Kidney (tissue), 22 donors: ENCODE measurements at places on chromosomes 5 and 9. TPM values are rescaled to one million over a fixed set of nuclear protein-coding genes. Genes with fewer than 3 reads are reported as not detected.

CCDC192 gene
- total RNA-seq = not detected

- no peak overlapping the region for H3K4me3 ChIP-seq
- H3K27ac ChIP-seq = no peak overlapping the region
- no peak for DNase-seq
These were observed 173.1 kb downstream of the CCDC171 start for GRCh38 chr9:15725953-15726352.

DNA sequence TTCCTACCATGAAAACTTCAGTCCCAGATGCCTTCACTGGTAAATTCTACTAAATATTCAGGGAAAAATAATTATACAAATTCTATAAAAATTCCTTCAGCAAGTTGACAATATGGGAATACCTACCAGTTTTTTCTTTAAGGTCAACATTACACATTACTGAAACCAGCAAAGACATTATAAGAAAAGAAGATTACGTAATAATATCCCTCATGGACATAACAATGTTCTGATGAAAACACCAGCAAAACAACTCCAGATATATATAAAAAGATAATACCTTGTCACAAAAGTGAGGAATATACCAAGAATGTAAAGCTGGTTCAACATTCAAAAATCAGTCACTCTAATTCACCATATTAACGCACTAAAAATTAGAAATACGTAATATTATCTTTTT, 507.9 kb downstream of the DMRTA1 start:
- no peak overlapping the region for H3K4me3 ChIP-seq
- no peaks in the 10 kb centered on the region for H3K4me1 ChIP-seq
- no peaks in the 10 kb centered on the region for H3K27me3 ChIP-seq
- H3K27ac ChIP-seq = no peak overlapping the region
- DNase-seq = no peak
- no peaks in the 10 kb centered on the region for H3K36me3 ChIP-seq

DNA sequence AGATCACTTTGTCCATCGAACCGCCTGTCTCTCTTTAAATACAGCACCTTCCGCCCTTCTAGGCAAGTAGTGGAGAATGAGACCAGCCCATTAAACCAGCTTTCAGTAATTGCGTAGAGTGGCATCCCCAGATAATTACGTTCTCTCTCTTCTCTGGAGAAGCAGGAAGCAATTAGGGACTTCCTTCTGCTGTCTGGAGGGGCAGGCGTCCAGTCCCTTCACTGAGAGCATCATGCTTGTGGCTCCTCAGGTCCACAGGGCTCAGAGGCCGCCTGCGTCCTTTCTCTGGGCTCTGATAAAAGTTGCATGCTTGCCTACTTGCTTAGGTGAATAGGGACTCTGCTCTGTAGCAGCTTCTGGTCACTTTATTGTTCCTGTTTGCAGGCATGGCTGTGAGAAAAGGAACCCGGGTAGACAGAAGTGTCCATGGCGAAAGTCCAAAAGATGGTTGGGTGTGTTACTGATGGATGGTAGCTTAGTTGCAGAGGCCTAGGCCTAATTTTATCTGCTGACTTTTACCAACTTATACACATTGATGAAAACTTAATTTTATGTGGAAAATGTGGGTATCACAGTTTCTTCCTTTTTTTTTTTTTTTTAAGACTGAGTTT, 299.1 kb upstream of the PANK3 start:
- no peak for DNase-seq
- H3K27ac ChIP-seq = no peak overlapping the region
- no peaks in the 10 kb centered on the region for H3K4me1 ChIP-seq
- H3K4me3 ChIP-seq = no peak overlapping the region

GRCh38 chr5:133154274-133155075, 102.7 kb downstream of the HSPA4 start:
- no peak overlapping the region for H3K27ac ChIP-seq
- H3K4me3 ChIP-seq = no peak overlapping the region
- no peak for DNase-seq
- H3K36me3 ChIP-seq = no peaks in the 10 kb centered on the region
- H3K4me1 ChIP-seq = no peaks in the 10 kb centered on the region

- no peaks in the 10 kb centered on the region for H3K4me1 ChIP-seq
- no peaks in the 10 kb centered on the region for H3K27me3 ChIP-seq
- H3K27ac ChIP-seq = no peak overlapping the region
- H3K4me3 ChIP-seq = no peak overlapping the region
- DNase-seq = no peak
- H3K36me3 ChIP-seq = no peaks in the 10 kb centered on the region
These were observed 196.4 kb upstream of the PTGER4 start for GRCh38 chr5:40483316-40483715.

DNA sequence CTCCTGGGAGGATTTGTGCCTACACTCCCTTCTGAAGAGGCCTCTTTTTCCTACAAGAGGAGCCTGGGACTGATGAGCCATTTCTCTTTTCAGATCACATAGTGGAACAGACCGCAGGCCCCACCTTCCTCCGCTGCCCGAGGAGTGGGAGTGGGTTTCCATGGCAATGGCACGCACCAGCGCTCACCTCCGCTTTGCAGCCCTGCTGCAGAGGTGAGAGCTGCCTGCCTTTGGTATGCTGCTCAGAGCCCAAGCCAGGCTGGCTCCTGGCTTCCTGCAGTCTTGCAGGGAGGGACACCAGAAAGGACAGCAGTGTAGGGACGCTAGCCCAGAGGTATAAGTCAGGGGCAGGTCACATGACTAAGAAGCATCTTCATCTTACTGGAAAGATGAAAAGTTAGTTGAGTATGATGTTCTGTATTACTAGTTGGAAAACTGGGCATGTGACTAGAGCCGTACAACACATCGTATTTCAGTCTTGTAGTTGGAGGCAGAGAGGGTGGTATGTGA, 12.4 kb downstream of the PTTG1 start:
- no peak overlapping the region for H3K4me3 ChIP-seq
- no peaks in the 10 kb centered on the region for H3K27me3 ChIP-seq
- H3K27ac ChIP-seq = no peak overlapping the region
- H3K36me3 ChIP-seq = no peaks in the 10 kb centered on the region

GRCh38 chr5:101543780-101544179, 640.7 kb upstream of the ST8SIA4 start:
- H3K36me3 ChIP-seq = no peaks in the 10 kb centered on the region
- DNase-seq = no peak
- H3K27ac ChIP-seq = no peak overlapping the region
- no peak overlapping the region for H3K4me3 ChIP-seq
- no peaks in the 10 kb centered on the region for H3K27me3 ChIP-seq
